Airway epithelial cell (primary cell): ENCODE measurements at places on chromosomes 11 and 22. TPM values are rescaled to one million over a fixed set of nuclear protein-coding genes. Genes with fewer than 3 reads are reported as not detected.

Gene IL17RA
- 5.2 and 7.3 TPM in 2 replicates for total RNA-seq

Gene SCN3B
- total RNA-seq: under 0.01 TPM in 1 of 2 replicates, not detected in the other

Gene EMID1
- 0.14 and 0.51 TPM in 2 replicates for total RNA-seq

Gene OR10D3
- total RNA-seq: not detected in 2 replicates

Gene BTBD18
- total RNA-seq: not detected in 2 replicates

Gene GPR83
- 0.07 TPM in 1 of 2 replicates, not detected in the other for total RNA-seq

Gene MMP27
- not detected in 2 replicates for total RNA-seq

Gene DBX1
- total RNA-seq: not detected in 2 replicates

Gene PDGFD
- total RNA-seq: 0.28 and 1.9 TPM in 2 replicates

Gene TMEM126A
- total RNA-seq: 19.5 and 25.2 TPM in 2 replicates

Gene CSF2RB
- total RNA-seq: 0.42 TPM in 1 of 2 replicates, not detected in the other

Gene NAALAD2
- not detected in 2 replicates for total RNA-seq

Gene OR51B5
- total RNA-seq: not detected in 2 replicates

Gene CARNS1
- 0.07 TPM in 1 of 2 replicates, not detected in the other for total RNA-seq

Gene DEUP1
- not detected in 2 replicates for total RNA-seq

Gene IFTAP
- total RNA-seq: 14.2 and 17.5 TPM in 2 replicates
